ENCODE measurements at places on chromosomes 16 and 17.

GRCh38 chr17:7217113-7217987, 2.3 kb downstream of the DLG4 start:
- DNase-seq = peak; percentile 28

- no peak for DNase-seq
These were observed 14.2 kb downstream of the AXIN2 start for GRCh38 chr17:65547253-65547670.

GRCh38 chr17:72191921-72192799, 71.3 kb downstream of the SOX9 start:
- no peak for DNase-seq

- no peak for DNase-seq
These were observed 229.1 kb downstream of the KATNIP start for GRCh38 chr16:27778926-27779570.

DNA sequence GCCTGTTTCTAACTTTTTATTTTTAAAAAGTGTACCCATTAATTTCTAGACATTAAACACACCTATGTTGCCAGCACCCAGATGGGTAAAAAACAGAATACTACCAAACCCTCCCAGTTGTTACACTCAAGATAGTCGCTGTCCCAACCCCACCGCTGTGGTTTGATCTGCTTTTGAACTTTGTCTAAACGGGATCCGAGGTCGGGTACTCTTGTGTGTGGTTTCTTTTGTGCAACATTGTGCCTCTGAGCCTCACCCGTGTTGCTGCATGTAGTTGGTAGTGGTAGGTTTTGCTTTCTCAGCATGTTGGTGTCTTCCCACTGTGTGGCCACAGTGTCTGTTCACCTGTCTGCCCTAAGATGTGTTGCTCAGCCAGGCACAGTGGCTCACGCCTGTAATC, 4.3 kb downstream of the KLHL36 start:
- no peak for DNase-seq

GRCh38 chr16:27863377-27863776, 200.1 kb downstream of the GSG1L start:
- DNase-seq = no peak

GRCh38 chr17:37239690-37240334, 136.0 kb upstream of the C17orf78 start:
- no peak for DNase-seq

- no peak for DNase-seq
These were observed 592 bp upstream of the PERCC1 start for GRCh38 chr16:1430214-1430758.

DNA sequence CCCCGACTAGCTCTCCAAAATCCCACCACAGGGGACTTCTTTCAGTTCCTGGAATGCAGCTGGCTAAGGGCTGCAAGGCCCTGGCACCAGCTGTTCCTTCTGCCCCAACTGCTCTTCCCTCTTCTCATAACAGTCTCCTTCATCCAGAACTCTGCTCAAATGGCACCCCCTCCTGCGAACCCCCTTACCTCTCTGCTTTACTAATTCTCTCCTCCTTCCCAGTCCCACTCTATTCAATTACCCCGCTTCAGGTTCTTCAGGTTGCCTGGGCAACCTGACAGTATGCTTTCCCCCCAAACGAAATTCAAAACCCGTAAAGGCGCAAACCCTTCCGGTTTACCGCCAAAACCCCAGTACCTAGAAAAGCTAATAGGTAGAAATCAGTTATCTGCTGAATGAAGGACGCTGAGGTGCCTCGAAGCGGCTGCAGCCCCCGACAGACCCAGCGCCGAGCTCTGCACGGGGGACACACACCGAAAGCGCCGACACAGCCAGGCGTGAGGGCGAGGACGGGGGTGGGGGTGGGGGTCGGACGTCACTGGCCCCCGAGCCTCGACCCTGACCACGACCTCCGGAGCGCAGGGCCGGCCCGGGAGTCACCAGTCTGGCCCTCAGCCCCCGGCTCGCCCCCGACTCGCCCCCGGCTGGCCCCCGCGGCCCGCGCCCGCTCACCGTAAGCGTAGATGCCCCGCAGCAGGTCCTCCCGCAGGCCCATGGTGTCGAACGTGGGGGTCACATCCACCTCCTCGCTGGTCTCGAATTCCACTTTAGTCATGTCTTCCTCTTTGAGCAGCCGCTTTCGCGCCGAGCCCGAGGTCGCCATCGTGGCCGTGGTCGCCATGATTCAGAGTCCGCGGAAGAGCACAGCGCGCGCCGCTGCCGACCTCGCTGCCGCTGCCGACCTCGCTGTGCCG, 550 bp downstream of the EIF4A3 start:
- peak; percentile 15 for DNase-seq

- no peak for DNase-seq
These were observed 6.6 kb downstream of the PNMT start for GRCh38 chr17:39674702-39675389.

DNA sequence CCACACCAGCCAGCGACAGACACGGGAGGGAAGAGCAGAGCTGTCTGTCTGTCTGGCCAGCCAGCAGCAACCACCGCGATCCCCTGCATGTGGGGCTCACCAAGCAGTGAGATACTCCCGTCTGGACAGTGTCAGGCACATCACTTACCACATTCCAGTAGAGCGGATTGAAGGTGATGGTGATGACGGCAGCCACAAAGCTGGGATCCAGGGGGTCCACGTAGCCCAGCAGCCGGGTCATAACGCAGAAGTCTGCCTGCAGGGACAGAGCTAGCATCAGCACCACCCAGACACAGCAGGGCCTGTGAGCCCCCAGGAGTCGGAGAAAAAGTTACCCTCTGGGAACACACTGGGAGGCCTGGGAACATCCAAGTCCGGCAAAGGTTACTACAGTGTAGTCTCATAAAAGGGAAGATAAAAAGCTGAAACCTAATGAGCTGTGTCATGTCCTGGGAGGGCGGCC, 14.7 kb downstream of the PEMT start:
- DNase-seq = no peak

DNA sequence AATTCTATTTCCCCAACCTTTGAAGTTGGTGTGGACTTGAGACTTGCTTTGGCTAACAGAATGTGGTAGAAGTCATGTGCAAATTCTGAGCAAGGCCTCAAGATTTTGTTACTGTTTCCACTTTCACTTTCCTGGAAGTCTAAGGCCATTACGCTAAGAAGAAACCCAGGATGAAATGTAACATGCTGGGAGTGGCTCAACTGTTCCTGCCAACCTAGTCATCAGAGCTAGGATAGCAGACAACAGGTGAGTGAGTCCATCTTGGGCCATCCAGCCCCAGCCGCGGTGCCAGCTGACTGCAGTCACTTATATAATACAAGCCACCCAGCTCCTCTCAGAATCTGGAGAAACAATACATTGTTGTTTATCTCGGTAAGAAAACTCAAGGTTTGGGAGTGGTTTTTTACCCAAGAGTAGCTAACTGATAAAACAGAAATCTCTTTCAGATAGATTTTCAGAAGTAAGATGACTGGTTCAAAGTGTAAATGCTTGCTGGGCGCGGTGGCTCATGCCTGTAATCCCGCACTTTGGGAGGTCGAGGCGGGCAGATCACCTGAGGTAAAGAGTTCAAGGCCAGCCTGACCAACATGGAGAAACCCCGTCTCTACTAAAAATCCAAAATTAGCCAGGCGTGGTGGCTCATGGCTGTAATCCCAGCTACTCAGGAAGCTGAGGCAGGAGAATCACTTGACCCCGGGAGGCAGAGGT, 10.7 kb upstream of the STX4 start:
- DNase-seq = no peak

- no peak for DNase-seq
These were observed 64.3 kb downstream of the IGF2BP1 start for GRCh38 chr17:49061524-49061943.

DNA sequence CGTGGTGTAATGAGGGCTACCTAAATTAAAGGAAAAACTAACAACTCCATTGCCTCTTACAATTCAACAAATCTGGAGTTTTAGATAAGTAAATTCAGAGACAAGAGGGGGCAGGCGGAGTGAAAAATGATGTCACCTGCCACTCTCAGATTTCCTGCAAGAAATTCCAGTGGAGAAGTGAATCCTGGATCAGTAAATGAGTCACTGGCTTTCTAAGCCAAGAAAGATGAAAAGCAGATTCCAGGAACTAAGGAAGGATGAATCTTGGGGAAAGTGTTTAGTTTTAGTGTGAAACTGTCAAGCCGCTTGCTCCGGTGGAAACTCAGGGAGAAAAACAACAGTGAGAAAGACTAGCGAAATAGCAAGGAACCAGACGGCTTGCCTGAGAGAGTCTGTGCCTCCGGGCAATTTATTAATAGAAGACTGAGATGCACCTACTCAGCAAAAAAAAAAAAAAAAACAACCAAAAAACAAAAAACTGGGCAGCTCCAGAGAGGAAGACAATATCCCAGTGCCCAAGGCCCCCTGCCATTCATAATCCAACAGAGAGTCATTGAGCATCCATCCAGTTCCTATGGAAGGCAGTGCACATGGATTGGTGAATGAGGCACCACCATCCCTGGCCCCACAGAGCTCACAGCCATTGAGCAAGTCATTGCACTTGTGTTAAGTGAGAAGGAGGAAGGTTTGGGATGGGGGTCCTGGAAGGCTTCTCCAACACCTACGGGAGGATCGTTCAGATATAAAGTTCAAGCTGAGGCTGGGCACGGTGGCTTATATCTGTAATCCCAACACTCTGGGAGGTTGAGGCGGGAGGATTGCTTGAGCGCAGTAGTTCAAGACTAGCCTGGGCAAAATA, 12.1 kb upstream of the RIPOR1 start:
- no peak for DNase-seq

DNA sequence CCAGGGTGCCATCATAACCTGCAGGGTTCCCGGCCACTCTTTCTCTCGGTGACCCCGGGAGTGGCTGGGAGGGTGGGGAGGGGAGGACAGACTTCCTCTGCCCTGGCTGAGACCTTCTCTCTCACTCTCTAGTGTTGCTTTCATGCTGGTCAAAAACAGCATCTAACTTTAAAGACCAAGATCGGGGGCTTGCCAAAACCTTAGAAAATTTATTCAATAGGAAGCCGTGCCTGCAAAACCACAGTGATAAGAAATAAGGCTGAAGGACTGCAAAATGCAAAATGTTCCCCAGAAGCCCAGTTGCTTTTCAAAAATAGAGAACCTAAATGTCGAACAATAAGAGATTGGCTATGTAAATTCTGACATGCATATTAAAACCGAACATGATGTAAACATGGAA, 344.0 kb downstream of the FOXL1 start:
- no peak for DNase-seq

GRCh38 chr17:37019117-37019740, 70.5 kb downstream of the AATF start:
- no peak for DNase-seq

GRCh38 chr16:68022278-68022727, 729 bp downstream of the DDX28 start:
- no peak for DNase-seq

DNA sequence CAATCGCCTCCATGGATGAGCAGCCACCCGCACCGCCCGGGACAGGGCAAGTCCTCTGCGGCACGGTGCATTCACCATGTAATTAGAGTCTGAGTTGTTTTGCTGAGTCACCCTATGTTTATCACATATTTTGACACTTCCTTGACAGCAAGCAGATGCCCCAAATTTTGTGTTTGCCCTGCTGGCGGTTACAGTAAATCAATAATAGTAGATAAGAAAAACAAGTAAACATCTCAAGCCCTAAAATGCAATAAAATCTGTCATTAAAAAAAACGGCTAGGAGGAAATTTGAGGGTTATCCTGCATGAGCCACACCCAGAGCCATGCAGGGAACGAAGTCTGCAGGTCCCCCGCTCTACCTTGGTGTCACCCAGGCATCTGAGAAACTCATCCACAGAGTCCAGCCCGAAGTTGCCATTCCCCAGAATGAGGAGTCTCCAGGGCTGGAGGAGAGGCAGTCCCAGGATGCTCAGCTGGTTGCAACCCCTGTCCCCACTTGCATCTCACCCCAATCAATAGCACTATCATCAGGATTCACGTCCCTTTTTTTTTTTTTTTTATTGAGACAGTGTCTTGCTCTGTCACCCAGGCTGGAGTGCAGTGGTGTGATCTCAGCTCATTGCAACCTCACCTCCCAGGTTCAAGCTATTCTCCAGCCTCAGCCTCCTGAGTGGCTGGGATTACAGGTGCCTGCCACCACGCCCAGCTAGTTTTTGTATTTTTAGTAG, 16.5 kb upstream of the ST6GALNAC1 start:
- no peak for DNase-seq

GRCh38 chr16:86625821-86626220, 47.5 kb downstream of the FOXL1 start:
- DNase-seq = no peak

DNA sequence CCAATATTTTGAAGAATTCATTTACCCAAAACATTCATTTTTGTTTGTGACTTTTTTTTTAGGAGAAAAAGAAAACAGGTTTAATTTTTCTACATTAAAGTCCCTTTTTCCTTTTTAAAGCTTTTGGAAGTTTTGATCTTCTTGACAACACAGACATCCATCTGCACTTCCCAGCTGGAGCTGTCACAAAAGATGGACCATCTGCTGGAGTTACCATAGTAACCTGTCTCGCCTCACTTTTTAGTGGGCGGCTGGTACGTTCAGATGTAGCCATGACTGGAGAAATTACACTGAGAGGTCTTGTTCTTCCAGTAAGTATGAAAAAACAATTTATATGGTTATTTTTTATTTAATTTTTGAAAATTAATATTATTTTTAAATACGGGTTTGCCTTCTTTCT, 37.2 kb downstream of the SIAH1 start:
- no peak for DNase-seq

- DNase-seq = no peak
These were observed 37.6 kb downstream of the SNX11 start for GRCh38 chr17:48144976-48145798.

DNA sequence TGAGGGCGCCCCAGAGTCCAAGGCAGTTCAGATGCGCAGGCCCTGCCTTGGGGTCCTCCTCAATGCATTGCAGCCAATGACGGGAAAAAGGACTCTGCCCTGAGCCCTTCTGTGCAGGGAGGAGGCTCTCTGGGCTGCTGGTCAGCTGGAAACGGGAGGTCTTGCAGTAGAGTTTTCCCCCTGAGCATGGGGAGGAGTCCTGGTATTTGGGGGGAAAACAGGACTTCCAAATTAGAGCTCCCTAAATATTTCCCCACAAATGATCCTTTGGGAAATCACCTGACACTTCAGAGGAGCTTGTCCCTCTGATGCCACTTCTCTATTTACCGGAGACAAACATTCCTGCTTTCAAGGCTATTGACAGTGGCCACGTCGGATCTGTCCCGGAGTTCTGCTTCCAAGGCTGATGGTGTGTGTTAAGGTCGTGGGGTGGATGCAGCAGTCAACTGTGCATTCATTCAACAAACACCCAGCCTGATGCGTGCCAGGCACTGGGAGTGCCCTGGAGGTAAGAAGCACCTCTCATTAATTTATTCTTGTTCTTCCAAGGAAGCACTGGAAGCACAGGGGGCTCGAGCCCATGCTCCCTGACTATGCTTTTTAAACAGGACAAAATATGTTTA, 73.0 kb upstream of the DNAH17 start:
- no peak for DNase-seq

- DNase-seq = peak; percentile 73
These were observed 331.3 kb downstream of the SEC14L1 start for GRCh38 chr17:77471984-77472461.

Data from NCI-H1105 (cell line).